GM13976 (cell line): ENCODE measurements at places on chromosomes 1 and 21.

- DNase-seq = no peak
Observed at GRCh38 chr1:240701412-240701811, 89.5 kb upstream of the GREM2 start.

GRCh38 chr1:90411185-90411584, 305.9 kb downstream of the BARHL2 start:
- DNase-seq = no peak

DNA sequence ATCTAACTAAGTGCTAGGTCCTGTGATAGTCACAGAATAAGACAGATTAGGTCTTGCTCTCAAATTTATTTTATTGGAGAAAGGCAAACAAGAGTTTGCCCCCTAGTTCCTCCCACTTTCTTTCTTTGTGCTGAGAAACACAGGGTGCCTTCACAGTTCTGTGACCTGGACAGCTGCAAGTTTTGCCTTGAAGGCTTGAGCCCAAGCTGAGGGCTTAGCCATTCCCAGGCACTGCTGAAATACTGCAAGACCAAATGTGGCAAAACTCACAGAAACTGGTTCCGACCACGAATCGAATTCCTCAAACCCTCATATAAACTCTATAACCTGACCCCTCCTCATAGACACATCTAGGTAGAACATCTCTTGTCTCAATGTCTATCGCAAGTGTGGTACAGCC, 227.9 kb downstream of the RERE start:
- no peak for DNase-seq

- DNase-seq = no peak
Observed at GRCh38 chr1:86460998-86461397, 7.7 kb upstream of the CLCA1 start.

DNA sequence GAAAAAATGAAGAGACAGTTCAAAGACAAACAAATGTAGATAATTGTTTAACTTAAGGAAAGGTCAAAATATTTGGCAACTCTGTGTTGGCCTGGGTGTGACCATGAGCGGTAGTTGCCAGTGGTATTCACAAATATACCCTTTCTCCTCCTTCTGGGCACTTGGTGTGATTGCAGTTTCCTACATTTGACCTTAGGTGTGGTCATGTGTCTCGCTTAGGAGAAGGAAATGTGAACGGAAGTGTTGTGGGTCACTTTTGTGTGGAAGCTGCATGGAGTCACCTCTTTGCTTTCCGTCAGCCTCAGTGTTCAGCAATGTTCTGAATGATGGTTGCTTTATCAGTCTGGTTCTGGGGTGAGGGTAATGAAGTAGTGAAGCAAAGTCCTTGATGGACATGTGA, 3.4 kb upstream of the PCSK9 start:
- no peak for DNase-seq

- no peak for DNase-seq
Observed at GRCh38 chr1:61079898-61080336, 2.4 kb upstream of the NFIA start.

DNA sequence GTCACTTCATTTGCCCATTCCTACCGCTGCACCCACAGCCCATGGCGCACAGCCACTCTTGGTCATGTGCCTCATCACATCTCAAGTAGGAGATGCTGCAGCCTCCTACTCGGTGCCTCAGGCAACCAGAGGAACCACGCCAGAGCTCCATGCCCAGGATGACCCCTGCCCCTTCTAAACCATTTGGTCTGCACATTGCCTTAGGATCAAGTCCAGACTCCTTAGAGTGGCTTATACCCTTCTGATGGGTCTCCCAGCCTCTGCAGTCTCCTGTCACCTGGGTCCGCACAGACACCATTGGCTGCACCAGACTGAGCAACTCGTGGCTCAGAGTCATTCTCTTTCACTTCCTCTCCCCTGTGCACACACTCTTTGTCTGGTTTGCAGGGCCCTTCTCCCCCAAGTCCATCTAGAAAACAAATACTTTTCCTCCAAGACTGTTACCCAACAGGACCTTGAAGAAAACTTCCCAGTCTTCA, 2.2 kb upstream of the ADORA3 start:
- peak; percentile 68 for DNase-seq

GRCh38 chr1:161733526-161733925, 12.2 kb downstream of the FCRLB start:
- no peak for DNase-seq

- no peak for DNase-seq
Observed at GRCh38 chr1:29563092-29563491, 326.8 kb downstream of the PTPRU start.

DNA sequence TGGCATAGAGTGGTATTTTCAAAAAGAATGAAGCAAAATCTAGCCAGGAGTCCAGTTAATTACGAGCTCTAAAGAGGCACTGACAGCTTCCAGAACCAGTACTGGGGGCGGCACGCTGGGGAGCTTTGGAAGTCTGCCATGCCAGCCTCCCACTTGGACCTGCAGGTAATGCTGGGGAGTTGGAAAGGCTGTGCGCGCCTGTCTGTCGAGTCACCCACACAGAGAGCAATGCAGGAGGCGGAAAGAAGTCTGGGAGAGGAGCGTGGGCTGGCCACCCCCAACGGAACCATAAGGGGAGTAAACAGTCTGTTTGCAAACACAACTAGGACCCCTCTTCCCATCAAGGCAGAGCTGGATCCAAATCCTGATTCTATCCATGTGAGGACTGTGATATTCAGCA, 84.5 kb downstream of the BEND5 start:
- DNase-seq = no peak

DNA sequence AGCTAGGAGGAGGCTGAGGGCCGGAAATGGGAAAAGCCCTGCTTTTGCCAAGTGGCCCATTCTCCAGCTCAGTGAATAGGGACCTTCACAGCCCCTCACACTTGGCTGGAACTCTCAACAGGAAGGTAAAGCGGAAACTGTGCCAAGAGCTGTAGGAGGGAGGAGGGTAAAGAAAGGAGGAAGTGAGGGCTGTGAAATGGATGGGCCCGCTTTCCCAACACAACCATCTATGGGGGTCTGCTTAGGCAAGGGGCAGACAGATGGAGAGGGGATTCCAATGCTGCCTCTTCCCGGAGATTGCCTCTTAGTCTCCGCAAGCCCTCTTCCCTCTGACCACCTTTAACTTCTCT, 5.2 kb downstream of the INKA2 start:
- DNase-seq = no peak

DNA sequence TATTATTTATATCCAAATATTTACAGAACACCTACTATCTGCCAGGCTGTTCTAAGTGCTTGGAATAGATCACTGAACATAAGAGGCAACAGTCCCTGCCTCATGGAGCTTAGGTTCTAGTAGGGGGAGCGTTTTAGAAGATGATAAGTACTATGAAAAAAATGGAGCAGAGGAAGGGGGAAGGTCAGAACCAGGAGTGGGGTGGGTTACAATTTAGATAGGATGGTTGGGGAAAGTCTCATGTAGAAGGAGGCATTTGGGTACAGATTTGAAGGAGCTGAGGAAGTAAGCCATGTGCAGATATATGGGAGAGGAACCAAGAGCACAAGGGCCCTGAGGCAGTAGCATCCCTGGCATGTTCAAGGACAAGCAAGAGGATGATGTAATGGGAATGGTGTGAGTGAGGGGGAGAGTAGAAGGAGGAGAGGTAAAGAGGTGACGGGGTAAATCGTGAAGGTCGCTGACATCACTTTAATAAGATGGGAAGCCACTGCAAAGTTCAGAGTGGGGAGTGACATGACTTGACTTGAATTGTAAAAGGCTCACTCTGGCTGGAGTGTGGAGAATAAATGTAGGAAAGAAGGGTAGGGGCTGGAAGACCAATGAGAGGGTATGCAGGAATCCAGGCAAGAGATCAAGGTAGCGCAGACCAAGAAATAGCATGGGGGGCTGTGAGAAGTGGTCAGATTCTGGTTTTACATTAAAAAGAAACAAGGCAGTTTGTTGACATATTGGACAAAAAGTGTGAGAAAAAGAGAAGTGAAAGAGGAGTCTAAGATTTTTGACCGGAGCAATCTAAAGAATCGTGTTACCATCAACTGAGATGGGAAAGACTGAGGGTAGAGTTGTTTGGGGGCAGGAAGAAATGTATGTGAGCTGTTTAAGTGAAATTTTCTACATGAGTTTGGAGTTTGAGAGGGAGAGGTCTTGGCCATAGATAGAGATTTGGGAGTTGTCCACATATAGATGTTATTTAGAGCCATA, 92.6 kb downstream of the LPAR3 start:
- DNase-seq = no peak

DNA sequence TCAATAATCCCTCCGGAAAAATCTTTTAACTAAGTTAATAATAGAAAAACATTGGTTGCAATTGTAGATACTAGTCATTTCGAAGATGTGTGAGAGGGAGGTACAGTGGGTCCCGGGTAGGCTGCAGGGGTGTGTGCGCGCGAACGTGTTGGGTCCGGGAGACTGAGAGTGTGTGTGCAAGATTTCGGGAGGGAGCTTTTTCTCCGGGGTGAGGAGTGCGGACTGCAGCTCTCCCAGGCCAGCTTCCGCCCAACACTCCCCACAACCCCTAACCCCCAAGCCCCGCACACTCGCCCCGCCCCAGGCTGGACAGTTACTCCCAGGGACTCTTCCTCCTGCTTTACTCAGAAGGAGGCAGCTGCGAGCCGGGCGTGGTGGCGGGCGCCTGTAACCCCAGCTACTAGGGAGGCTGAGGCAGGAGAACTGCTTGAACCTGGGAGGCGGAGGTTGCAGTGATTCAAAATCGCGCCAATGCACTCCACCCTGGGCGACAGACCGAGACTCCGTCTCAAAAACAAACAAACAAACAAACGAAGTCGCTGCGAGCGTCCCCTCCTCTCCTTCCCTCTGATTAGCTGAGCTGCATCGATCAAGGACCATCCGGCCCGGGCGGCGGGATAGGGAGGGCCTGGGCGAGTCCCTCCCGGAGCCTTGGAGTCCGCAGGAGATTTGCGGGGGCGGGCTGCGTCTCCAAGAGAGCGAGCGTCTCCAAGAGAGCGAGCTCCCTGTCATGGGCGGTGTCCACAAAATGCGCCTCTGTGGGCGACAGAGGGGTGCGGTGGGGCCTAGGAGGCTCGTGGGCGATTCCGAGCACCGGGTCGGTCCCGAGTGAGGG, 28.3 kb upstream of the PPM1J start:
- no peak for DNase-seq

DNA sequence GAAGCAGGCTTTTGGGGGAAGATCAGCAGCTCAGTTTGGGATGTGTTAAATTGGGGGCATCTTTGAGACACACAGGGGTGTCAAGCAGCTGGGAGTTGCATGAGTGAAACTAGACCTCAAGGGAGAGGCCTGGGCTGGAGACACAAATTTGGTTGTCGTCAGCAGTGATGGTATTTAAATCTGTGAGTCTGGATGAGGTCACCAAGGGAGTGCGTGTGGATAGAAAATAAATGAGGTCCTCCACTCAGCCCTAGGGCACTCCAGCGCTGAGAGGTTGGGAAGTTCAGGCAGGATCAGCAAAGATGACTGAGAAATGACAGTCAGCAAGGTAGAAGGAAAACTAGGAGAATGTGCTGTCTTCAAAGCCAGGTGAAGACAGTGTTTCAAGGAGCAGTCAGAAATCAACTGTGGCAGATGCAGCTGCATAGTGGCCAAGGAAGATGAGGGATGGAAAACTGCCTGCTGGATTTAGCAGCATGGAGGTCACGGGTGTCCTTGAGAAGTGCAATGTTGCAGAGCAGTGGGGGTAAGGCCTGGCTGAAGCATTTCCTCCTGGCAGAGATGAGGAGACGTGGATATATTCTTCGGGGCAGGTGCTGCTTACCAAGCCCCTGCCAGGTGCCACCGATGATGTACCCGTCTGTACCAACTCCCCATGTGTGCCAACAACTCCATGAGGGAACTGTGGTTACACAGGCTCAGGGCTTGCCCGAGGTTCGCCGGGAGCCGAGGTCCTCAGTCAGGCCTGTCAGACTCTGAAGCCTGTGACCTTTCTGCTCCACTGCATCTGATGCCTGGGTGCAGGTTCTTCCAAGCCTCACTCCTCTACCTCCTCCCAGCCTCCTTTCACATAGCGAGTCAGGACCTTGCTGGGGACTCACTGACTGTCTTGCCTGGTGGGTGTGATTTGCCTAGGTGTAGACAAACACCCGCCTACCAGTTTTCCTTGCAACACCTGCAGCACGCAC, 11.3 kb downstream of the MAP7D1 start:
- no peak for DNase-seq

- DNase-seq = no peak
Observed at GRCh38 chr1:41777695-41778094, 141.0 kb downstream of the HIVEP3 start.

GRCh38 chr21:24955275-24955961, 651.9 kb downstream of the MRPL39 start:
- peak; percentile 13 for DNase-seq

DNA sequence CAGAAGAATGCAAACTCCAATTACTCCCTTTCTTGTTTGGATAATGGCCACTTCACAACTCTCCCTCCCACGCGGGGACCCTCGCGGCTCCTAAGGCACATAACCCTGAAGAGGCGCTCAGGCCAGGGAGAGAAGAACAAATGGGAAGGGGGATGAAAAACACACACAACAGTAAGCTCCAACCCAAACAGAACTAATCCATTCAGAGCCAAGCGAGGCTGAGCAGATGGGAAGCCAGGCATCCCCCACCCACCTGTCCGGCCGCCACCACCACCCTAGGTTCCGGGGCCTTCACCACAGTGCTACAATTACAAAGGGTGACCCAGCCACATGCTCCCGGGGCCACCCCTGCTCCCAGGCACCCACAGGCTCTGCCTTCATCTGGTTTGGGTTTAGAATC, 101.5 kb downstream of the MRPL37 start:
- DNase-seq = no peak

- DNase-seq = peak; percentile 76
Observed at GRCh38 chr1:205339717-205340116, 17.0 kb downstream of the KLHDC8A start.

DNA sequence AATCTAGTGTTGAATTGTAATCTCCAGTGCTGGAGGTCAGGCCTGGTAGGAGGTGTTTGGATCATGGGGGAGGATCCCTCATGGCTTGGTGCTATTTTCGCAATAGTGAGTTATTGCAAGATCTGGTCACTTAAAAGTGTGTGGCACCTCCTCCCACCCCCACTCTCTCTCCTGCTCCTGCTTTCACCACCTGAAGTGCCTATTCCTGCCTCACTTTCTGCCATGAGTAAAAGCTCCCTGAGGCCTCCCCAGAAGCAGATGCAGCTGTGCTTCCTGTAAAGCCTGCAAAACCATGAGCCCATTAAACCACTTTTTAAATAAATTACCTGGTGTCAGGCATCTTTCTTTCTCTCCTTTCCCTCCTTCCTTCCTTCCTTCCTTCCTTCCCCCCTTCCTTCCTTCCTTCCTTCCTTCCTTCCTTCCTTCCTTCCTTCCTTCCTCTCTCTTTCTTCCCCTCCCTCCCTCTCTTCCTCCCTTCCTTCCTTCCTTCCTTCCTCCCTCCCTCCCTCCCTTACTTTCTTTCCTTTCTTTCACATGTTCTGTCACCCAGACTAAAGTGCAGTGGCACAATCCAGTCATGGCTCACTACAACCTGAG, 172.4 kb downstream of the C1orf21 start:
- no peak for DNase-seq

DNA sequence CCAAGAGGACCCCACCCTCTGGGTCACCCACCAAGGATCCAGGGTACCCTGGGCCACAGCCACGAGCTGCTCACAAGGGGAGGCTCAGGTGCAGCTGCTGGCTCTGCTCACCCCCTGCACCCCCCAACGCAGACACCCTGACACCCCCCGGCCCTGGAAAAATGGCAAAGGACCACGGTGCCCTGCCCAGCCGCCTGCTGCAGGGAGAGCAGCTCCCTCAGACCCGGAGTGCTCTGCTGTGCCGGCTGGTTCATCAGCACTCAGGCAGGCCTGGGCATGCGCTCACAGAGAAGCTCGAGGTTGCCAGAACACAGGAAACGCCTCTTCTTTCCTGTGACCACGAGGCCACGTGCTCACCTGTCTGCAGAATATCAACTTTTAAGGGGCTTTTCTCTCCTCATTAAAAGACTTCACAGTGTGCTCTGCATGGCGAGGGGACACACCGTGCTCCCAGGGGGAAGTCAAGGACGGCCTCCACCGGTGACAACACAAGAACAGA, 4.3 kb upstream of the C1QTNF12 start:
- DNase-seq = peak; percentile 89
